ENCODE measurements at places on chromosomes 4 and X.
A peak's percentile ranks its signal among the peaks of the same experiment; 100 is the strongest.

- DNase-seq, result no peak
Measured at GRCh38 chr4:14994242-14994641, 8.0 kb upstream of the CPEB2 start.

- no peak for DNase-seq
Measured at GRCh38 chr4:108529984-108530905, 90.1 kb upstream of the RPL34 start.

GRCh38 chr4:56976837-56977320, 527 bp downstream of the NOA1 start:
- no peak for DNase-seq

DNA sequence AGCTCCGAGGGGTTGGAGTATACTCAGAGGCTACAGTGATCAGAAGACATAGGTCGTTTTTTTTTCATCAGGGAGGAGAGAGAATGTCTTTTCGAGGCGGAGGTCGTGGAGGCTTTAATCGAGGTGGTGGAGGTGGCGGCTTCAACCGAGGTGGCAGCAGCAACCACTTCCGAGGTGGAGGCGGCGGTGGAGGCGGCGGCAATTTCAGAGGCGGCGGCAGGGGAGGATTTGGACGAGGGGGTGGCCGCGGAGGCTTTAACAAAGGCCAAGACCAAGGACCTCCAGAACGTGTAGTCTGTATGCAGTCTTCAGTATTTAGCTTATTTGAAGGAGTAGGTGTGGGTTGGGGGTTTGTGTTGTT, 500 bp downstream of the GAR1 start:
- peak; percentile 5 for DNase-seq

- DNase-seq, result no peak
Measured at GRCh38 chr4:185520119-185520518, 15.2 kb downstream of the PDLIM3 start.
